ENCODE measurements at places on chromosomes 7 and 10.

- peak; percentile 37 for DNase-seq
These were observed 229.1 kb downstream of the ELFN1 start for GRCh38 chr7:1899196-1899595.

- DNase-seq: no peak
These were observed 30.4 kb downstream of the LRRC4 start for GRCh38 chr7:128000854-128001265.

- DNase-seq: no peak
These were observed 27.3 kb upstream of the SAMD8 start for GRCh38 chr10:75083972-75084833.

- DNase-seq: peak; percentile 93
These were observed 5.2 kb downstream of the DUSP5 start for GRCh38 chr10:110502851-110503301.

DNA sequence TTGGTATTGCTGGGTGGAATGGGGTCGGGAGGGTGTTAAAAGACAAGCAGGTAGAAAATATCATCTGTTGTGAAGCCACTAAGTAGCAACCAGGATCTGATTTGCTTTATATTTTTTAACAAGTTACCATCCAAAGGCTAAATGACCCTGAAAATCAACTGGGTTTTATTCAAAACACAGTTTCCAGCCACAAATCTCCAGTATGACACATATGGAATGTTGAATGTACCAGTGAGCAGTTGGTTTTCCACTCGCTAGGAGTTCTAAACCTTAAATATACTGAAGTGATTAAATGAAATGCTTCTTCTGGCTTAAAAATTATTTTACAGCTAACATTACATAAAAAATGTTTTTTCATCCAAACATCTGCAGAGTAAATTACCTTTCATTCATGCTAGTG is 112.5 kb downstream of the PDE1C start:
- no peak for DNase-seq

GRCh38 chr7:3089493-3089892 is 45.8 kb upstream of the CARD11 start:
- DNase-seq: no peak

DNA sequence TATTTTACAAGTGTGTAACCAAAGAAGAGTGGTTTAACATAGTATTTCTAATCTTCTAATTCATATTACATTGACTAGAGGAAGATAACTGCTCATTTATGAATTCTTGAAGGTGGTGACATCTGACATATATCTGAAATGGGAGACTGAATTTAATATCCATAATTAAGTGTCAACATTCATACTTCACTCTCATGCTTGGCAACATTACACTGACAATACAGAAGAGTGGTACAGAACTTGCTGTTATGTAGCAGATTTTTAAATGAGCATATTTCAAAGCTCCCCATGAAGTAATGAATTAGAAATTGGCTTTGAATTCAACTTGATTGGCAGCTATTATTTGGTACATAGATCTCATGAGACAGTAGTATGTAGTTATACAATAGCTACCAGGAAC is 125.8 kb upstream of the POT1 start:
- no peak for DNase-seq

DNA sequence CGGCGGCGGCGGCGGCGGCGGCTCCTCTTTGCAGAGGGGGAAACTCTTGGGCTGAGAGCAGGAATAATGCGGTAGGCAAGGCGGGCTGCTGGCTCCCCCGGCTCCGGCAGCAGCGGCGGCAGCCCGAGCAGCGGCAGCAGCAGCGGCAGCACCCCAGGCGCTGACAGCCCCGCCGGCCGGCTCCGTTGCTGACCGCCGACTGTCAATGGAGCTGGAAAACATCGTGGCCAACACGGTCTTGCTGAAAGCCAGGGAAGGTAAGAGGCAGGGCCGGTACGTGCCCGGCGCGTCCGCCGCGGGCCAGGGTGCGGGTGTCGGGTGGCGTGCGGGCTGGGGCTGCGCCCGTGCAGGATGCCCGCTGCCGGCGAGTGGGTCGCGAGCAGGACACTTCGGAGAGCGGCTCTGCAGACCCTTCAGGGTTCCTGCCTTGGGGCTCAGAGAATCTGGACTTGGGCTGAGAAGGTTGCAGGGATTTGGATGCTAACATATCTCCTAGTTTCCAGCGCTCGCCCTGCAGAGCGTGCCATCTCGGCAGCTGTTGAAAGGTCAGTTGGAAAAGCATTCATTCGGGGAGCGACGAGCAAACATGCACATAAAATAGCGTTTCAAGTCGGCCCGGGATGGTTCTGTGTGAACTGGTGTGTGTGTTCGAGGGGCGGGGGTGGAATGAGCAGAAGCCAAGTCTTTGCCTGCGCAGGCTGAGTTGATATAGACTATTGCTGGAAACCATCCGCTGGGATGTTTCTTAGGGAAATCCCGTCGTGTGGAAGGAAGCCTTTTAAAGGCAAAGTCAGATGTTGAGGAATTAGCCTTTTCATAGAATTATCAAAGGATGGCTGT is 562 bp downstream of the GRK5 start:
- DNase-seq: peak; percentile 57

- no peak for DNase-seq
These were observed 38.2 kb upstream of the BET1 start for GRCh38 chr7:94042381-94042780.

GRCh38 chr10:103558911-103559310 is 65.4 kb downstream of the NEURL1 start:
- no peak for DNase-seq

GRCh38 chr7:138900035-138900828 is 81.0 kb downstream of the KIAA1549 start:
- no peak for DNase-seq

Measured in pons (tissue), 1 donor.